ENCODE measurements at places on chromosomes 2 and 18.
A peak's percentile ranks its signal among the peaks of the same experiment; 100 is the strongest.

- DNase-seq = no peak
Measured at GRCh38 chr2:88247531-88247930, 77.4 kb downstream of the THNSL2 start.

DNA sequence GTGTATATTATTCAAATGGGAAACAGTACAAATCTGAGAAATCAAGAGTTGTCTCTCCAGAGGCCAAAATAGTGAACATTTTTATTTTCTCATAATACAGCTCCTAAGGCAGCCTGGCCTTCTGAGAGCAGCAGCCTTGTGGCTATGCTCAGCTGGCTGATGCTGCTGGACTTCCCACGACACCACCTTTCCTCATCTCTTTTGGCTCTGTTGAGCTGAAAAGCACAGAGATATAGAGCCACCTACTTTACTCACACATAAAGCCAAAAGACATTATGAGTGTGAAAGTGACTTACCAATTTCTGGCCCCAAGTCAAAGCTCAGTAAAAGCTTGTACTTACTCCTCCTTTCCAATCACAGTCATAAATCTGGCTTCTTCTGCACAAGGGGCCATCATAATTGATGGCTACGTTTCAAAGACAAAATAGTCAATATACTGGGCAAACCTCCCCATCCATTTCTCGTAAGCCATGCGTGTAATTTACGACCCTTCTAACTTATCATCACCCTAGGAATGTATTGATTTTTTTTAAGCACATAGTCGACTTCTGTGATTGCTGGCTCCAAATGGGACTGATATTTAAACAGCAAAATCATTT, 18.6 kb upstream of the REG3A start:
- no peak for DNase-seq

DNA sequence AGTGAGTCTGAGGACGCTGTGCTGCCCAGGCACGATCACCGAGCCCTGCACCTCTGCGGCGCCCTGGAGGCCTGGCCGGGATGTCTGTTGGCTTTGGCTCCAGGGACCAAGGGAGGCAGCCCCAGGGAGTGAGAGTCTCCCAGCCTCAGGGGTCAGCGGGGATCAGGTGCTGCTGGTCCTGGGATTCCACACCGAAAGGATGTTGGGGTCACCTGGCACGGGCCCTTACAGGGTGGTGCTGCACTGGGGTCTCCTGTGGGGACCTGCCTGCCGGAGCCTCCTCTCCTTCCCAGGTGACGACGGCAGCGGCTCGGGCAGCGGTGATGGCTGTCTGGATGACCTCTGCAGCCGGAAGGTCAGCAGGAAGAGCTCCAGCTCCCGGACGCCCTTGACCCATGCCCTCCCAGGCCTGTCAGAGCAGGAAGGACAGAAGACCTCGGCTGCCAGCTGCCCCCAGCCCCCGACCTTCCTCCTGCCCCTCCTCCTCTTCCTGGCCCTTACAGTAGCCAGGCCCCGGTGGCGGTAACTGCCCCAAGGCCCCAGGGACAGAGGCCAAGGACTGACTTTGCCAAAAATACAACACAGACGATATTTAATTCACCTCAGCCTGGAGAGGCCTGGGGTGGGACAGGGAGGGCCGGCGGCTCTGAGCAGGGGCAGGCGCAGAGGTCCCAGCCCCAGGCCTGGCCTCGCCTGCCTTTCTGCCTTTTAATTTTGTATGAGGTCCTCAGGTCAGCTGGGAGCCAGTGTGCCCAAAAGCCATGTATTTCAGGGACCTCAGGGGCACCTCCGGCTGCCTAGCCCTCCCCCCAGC, 30.5 kb downstream of the GPC1 start:
- DNase-seq = no peak

DNA sequence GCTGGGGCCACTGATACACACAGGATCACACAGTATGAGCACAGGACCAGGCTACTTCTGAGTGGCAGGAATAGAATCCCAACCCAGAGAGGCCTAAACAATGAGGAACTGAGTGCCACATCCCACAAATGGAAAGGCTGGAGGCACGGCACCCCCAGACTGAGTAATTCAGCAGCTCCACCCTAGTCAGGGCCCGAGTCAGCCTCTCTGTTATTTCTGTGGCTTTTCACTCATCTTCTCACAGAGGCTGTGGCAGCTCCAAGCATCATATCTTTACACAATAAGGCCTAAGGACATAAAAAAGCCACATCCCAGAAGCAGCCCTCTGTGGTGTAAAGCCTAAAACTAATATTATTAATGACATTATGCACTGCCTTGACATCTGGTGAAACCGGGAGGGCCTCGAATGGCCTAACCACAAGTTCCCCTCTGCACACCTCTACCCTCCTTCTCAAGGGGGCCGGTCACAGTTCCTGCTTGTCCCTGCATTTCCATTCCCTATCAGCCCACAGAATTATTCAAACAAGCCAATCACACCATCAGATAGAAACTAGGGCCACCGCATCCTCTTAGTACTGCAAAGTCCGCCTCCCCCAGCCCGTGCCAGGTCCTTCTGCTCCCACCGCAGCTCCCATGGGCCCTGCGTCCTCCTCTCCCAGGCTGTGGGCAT, 12.5 kb upstream of the MAL start:
- no peak for DNase-seq

DNA sequence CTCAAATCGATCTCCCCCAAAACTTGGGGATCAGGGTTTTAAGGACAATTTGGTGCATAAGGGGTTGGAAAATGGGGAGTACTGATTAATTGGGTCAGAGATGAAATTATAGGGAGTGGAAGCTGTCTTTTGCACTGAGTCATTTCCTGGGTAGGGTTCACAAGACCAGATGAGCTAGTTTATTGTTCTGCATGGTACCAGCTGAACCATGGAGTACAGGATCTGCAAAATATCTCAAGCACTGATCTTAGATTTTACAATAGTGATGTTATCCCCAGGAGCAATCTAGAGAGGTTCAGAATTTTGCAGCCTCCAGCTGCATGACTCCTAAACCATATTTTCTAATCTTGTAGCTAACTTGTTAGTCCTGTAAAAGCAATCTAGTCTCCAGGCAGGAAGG, 73.1 kb downstream of the CPO start:
- no peak for DNase-seq

GRCh38 chr2:80560326-80560725, 255.8 kb upstream of the LRRTM1 start:
- no peak for DNase-seq

DNA sequence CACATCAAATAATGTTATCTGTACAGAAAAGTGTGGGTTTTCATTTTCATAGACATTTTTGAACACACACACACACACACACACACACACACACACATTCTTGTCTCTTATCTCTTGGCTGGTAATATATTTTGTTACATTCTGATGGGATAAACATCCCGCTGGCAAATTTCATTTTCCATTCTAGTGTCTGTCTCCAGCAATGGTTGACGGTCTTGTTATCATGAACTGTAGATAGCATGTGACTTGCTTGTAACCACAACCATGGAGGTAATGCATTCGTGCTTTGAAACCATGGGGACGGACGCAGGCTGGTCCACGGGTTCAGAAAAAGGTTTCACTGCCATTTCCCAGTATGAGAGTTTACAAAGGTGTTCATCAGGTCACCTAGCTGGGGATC, 156.4 kb downstream of the PPP1R1C start:
- DNase-seq = no peak

DNA sequence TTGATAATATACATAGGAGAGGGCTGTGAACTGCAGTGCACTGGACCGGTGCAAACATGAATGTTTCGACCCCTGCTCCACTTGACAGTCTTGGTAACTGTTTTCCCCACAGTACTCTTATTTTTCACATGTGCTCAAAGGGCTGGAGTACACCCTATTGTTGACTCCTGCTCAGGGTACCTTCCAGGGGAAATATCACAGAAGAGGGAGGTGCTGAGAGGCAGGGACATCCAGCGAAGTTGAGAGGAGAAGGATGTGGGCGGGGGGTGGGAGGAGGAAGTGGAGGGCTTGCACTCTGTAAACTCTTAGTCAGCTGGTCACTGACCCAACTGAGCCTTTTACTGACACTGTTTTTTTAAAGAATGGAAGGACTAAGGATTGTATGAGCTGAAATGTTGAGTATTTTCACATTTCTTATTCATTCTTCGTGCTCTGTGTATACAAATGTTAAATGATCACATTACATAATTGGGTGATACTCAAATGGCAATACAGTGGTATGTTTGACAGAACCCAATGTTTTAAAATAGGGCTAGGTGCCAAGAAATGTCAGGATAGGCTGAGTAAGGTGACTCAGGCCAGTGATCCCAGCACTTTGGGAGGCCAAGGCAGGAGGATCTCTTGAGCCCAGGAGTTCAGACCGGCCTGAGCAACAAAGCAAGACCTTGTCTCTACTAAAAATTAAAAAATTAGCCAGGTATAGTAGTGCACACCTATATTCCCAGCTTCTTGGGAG, 10.0 kb downstream of the INPP4A start:
- peak; percentile 30 for DNase-seq

DNA sequence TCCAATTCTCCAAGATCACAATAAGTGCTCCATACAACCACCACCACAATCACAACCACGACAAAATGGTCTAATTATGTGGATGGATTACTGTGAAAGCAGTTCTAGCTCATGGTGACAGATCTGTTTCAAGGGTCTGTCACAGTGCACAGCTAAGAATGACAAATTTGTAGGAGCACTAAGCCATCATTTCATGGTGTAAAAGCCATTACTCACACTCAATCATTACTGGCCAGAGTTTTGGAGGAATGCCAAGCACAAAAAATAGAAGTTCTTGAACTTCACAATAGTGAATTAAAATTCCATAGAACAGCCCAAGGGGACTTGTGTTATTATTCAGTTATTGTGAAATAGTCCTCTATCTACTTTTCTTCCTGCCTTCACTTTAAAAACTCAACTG, 2.3 kb downstream of the CPS1 start:
- DNase-seq = no peak

DNA sequence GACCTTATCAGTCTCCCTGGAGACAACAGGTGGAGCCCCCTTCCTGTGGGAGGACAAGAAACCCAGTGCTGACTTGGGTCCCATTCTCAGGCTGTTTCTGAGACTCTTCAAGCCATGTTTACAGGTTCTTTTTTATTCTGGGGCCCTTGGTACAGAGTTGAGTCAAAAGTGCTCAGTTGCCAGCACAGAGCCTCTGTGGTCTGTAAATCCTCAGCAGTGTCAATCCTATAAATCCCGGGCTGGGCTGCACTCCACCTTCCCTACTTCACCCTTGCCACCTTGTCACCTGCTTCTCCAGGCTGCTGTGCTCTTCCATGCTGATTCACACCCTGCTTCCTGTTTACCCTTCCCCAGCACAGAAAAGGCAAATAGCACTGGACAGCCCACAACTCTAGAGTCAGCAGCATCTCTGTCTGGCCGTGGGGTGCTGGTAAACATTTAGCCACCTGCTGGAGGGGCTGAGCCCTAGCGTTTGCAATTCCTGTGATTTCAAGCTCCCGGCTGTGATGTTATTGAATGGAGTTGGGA, 74.7 kb downstream of the TNFRSF11A start:
- no peak for DNase-seq

DNA sequence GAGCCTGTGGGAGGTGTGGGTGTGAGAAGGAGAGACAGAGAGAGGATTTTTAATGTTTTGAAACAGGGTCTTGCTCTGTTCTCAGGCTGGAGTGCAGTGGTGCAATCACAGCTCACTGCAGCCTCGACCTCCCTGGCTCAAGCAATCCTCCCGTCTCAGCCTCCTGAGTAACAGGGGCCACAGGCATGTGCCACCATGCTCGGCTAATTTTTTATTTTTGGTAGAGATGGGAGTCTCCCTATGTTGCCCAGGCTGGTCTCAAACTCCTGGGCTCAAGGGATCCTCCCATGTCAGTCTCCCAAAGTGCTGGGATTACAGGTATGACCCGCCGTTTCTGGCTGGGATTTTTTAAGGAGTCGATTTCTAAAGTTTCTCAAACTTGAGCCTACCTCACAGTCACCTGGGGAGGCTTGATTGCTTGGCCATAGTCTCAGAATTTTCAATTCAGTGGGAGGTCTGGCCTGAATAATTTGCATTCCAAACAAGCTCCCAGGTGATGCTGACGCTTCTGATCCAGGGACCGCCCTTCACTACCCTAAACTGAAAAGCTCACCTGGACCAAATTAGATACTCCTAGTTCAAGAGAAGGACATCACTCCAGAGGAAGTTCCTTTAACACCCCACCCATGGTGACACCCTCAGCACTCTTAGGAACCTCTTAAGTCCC, 70.8 kb upstream of the SLC1A4 start:
- no peak for DNase-seq

GRCh38 chr2:104078431-104079157, 775.3 kb upstream of the POU3F3 start:
- no peak for DNase-seq

- DNase-seq = no peak
Measured at GRCh38 chr2:120637847-120638246, 97.8 kb upstream of the GLI2 start.

- no peak for DNase-seq
Measured at GRCh38 chr18:44290366-44290977, 390.2 kb upstream of the SETBP1 start.

- no peak for DNase-seq
Measured at GRCh38 chr18:7840411-7840810, 273.3 kb downstream of the PTPRM start.

DNA sequence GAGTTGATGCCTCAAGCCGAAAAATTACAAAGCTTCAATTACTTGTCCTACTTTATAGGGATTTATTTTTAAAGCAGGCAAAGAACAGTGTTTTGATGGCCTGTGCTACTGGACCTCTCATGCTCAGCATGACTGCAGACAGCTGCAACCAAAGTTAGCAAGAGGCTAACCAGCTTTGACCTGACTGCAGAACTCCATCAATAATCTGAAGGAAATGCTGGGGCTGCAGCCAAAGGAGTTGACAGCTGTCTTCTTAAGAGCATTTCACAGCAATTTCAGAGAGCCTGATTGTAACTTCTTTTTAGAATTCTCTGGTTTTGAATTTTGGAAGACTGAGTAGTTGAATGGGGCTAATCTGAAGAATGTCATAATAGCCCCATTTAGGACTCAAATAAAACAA, 46.5 kb upstream of the SESTD1 start:
- no peak for DNase-seq

- DNase-seq = no peak
Measured at GRCh38 chr2:50291610-50292009, 740.3 kb downstream of the NRXN1 start.

DNA sequence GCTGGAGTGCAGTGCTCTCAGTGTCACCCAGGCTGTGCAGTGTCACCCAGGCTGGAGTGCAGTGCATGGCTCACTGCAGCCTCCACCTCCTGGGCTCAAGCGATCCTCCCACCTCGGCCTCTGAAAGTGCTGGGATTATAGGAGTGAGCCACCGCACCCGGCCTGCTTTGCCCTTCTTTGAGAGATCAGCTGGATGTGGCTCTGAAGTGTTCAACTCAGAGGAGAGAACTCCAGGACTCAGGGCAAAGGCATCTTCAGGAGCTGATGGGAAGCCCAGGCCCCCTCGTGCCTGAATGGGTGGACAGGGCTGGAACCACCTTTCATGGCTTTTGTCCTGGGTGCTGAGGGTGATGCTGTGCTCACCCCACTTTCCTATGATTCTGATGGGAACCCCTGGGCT, 52.0 kb upstream of the HAAO start:
- no peak for DNase-seq
